Kidney tubule cell (primary cell): ENCODE measurements at places on chromosomes 11 and 22.

- DNase-seq = peak; percentile 77
These were observed 56.9 kb downstream of the PACS1 start for GRCh38 chr11:66126808-66127555.

GRCh38 chr11:108069947-108070346 lies 51.4 kb upstream of the ACAT1 start:
- peak; percentile 46 for DNase-seq

GRCh38 chr11:66541892-66542291 lies 4.0 kb downstream of the ZDHHC24 start:
- DNase-seq = no peak

DNA sequence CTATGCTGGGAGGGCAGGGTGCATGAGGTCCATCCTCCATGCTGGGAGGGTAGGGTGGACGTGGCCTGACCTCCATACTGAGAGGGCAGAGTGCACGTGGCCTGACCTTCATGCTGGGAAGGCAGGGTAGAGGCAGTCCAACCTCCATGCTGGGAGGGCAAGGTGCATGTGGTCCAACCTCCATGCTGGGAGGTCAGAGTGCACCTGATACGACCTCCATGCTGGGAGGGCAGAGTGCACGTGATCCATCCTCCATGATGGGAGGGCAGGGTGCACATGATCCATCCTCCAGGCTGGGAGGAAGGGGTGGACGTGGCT lies 622.2 kb downstream of the BRD1 start:
- no peak for DNase-seq

GRCh38 chr22:35549328-35549727 lies 8.7 kb downstream of the RASD2 start:
- no peak for DNase-seq

GRCh38 chr11:33654594-33654993 lies 46.0 kb downstream of the C11orf91 start:
- no peak for DNase-seq

GRCh38 chr22:45200230-45200629 lies 36.5 kb downstream of the NUP50 start:
- DNase-seq = no peak

- DNase-seq = peak; percentile 25
These were observed 884 bp downstream of the IL10RA start for GRCh38 chr11:117986981-117987574.

- DNase-seq = no peak
These were observed 63.8 kb downstream of the ARHGAP8 start for GRCh38 chr22:44816141-44816540.

GRCh38 chr11:32151027-32151426 lies 60.2 kb downstream of the RCN1 start:
- no peak for DNase-seq

- DNase-seq = no peak
These were observed 32.2 kb upstream of the MYO18B start for GRCh38 chr22:25709758-25710157.

- DNase-seq = no peak
These were observed 15.9 kb downstream of the MYBPC3 start for GRCh38 chr11:47336595-47336994.

DNA sequence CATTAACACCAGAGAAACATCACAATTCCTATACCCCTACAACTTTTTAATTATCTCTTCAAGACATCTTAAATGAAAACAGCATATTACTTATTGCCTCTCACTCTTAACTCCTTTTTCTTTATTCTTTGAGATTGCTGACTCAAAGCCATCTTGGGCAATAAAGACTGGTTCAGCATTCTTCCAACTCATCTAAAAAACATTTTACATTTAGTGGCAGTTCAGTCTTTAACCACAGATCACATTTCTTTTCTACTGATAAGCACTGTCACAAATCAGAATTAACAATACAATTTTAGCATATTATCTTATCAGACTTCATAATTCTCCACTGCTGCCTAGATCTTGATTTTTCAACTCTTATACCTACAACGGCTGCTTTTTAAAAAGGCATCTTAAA lies 34.0 kb downstream of the SIK3 start:
- no peak for DNase-seq

DNA sequence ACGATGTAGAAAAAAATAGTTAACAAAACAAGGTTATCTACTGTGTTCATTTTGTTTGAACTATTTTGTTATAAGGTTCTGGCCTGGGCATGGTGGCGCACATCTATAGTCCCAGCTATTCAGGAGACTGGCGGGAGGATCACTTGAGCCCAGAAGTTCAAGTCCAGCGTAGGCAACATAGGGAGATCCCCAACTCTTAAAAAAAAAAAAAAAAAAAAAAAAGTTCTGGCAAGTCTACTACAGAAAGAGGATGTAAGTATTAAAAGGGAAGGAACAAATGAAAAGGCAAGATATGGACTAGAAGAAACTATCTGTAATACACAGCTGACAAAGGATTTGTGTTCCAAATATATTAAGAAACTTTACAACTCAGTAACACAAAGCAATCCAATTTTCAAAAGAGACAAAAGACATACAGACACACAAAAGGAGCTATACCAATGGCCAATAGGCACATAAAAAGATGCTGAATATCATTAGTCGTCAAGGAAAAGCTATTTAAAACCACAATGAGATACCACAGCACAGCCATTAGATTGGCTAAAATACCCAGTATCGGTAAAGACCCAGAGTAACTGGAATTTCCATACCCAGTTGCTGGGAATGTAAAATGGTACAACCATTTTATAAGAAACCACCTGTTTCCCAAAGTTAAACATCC lies 27.4 kb downstream of the RRAS2 start:
- DNase-seq = no peak

GRCh38 chr11:30016588-30017363 lies at the start of gene KCNA4:
TSS of gene KCNA4 (minus strand) at chr11:30017030. CDS start at chr11:30012678, 4,352 bp downstream.
- peak; percentile 2 for DNase-seq

DNA sequence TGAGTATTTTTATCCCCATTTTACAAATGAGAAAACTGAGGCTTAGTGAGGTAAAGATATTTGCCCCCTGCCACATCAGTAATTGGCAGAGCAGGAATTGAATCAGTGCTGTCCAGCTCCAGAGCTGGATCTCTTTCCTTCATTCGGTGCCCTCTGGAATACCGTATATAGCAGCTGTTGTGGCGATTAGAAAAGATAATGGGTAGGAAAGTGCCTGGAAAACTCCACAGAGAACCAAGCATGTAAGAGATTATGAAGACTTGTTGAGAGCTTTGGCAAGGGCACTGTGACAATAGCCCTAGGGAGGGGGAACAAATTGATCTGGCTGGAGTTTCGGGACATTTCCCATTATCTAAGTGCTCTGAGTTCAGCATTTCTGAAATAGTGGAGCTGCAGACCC lies 82.5 kb upstream of the TEAD1 start:
- DNase-seq = no peak

GRCh38 chr11:43874738-43875137 lies 5.9 kb upstream of the ALKBH3 start:
- no peak for DNase-seq

DNA sequence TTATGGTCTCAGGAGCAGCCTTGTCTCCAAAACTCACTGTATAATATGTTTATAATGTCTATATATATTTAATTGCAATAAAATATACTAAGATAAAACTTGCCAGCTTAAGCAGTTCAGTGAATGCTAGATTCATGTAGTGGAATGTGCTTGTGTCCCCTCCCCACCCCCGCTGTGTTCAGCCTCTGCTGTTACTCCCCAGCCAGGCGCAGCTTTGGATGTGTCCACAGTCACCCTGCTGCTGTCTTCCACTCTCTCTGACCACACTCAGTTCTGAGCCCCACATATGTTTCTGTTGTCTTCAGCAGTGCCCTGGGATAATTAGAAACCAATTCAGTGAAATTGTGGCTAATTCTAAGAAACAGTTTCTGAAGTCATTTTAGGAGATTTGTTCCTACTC lies 52.2 kb downstream of the PPFIA1 start:
- DNase-seq = no peak

DNA sequence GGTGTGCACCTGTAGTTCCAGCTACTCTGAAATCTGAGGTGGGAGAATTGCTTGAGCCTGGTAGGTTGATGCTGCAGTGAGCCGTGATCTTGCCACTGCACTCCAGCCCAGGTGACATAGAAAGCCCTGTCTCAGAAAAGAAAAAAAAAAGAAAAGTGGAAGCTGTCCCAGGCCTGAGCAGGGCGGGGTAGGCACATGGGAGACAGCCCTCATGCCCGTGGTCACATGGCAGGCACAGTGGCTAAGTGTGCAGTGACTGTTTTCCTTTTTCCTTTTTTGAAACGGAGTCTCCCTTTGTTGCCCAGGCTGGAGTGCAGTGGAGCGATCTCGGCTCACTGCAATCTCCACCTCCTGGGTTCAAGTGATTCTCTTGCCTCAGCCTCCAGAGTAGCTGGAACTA lies 7.8 kb downstream of the OTUB1 start:
- DNase-seq = no peak

DNA sequence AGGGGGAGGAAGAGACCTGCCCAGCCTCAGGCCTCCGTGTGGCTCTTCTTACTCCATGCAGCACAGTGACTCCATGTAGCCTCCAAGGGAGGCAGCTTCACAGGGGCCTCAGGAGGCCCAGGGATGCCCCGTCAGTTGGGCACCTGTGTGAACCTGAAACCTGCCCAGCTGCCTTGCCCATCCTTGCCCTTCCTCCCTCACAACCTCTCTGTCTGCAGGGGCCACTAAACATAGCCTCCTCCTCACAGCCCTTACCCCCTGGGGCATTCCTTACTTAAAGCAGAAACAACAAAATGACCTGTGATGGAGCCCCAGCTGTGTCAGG lies 7.1 kb downstream of the LRRC32 start:
- DNase-seq = no peak

GRCh38 chr11:18066626-18067025 lies 20.6 kb upstream of the TPH1 start:
- DNase-seq = no peak

DNA sequence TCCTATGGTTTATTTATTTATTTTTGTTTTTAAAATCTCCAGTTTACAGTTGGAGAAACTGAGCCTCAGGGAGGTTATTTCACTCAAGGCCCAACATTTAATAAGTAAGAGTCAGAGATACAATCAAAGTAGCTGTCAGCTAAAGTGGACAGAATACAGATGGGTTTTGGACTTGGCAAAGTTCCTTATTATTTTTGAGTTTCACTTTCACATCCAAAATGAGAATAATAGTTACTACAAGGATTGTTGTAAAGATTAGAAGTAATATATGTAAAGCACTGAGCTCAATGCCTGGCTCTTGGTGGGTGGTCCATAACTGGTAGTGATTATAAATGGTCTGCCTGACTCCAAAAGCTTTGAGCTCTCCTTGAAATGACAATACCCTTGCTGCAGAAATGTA lies 87.5 kb upstream of the SESN3 start:
- no peak for DNase-seq

GRCh38 chr11:35750315-35750714 lies 87.7 kb downstream of the TRIM44 start:
- DNase-seq = no peak

DNA sequence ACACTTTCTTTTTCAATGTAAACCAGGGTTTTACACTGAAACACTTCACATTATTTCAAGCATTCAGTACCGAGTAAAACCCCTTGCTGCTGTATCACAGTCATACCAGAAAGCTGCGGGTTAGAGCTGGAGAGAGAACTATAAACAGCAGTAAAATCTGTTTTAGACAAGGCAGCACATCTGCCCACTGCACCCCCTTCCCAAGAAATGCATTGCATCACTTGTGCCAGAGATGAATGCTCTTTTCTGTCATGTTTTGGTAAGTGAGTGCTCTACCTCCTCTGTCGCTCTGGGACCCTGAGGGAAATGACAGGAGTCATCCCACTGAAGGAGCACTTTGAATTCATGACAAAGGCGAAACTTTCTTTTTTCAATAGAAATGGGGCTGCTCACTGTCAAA lies 107.2 kb downstream of the MAML2 start:
- no peak for DNase-seq

DNA sequence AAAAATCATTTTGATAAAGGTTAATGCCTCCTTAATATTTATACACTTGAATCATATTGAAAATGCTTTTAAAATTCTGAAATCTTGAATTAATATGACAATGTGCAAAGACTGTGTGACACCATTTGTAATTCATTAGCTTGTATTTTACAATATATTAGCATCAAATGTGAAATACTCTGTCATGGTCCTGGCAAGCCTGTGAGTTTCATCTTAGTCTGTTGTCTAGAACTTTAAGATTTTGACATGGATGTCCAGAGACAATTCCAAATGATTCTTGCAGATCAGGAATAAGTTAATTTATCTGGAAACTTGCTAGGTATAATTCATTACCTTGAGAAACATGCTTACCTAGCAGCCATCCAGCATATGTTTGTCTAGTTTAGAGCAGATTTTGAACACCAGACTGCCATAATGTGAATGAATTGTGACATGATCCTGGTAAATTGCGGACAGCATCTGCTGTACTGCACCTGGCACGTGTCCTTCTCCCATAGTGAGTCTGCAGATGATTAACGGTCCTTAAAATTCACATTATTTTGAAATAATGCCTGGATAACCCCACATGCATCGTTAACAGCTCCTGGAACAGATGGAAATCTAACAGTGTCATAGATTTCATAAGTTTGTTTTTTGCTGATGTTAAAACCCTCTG lies 34.5 kb upstream of the DEUP1 start:
- no peak for DNase-seq

GRCh38 chr11:121936781-121937447 lies 179.1 kb downstream of the BLID start:
- peak; percentile 11 for DNase-seq

- DNase-seq = no peak
These were observed 112.6 kb downstream of the KCNQ1 start for GRCh38 chr11:2557381-2557780.

GRCh38 chr11:120398132-120398531 lies 61.9 kb downstream of the ARHGEF12 start:
- no peak for DNase-seq

DNA sequence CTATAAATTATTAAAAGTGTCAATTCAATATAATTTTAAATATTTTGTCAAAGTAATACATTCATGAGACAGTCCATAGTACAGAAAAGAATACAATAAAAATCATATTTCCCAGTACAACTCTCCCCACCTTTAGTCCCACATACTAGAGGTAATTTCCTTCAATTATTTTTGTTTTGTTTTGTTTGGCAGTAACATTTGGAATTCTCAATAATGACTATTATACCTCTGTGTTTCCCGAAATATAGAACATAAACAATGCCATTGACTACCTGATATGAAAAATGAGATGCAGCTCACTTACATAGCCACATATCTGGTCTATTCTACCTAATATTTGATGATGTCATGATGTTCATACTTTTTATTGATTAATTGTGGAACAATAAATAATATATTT lies 24.4 kb upstream of the CASP4 start:
- no peak for DNase-seq

GRCh38 chr11:38680746-38681145 lies 2082.7 kb upstream of the RAG2 start:
- DNase-seq = peak; percentile 7

DNA sequence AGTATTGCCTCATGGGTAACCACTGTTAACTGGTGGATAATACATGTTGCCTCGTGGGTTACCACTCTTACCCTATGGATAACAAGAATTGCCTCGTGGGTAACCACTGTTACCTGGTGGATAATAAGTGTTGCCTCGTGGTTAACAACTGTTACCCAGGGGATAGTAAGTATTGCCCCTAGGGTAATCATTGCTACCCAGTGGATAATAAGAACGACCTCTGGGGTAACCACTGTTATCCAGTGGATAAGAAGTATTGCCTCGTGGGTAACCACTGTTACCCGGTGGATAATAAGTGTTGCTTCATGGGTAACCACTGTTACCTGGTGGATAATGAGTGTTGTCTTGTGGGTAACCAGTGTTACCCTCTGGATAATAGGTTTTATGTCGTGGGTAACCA lies 28.1 kb upstream of the NXPE4 start:
- no peak for DNase-seq
